ENCODE measurements at places on chromosomes 12 and 14. TPM values are rescaled to one million over a fixed set of nuclear protein-coding genes. Genes with fewer than 3 reads are reported as not detected.

SERPINA4 gene
- total RNA-seq, result not detected

GALNT8 gene
- total RNA-seq, result 1.4 TPM

GRIP1 gene
- total RNA-seq, result 2.4 TPM

MORN3 gene
- 8.5 TPM for total RNA-seq

KRT79 gene
- not detected for total RNA-seq

KRT3 gene
- not detected for total RNA-seq

RPGRIP1 gene
- not detected for total RNA-seq

GRCh38 chr14:57189070-57189469 is 79.6 kb downstream of the EXOC5 start:
- no peaks in the 10 kb centered on the region for H3K36me3 ChIP-seq
- H3K27ac ChIP-seq, result no peak overlapping the region
- H3K4me1 ChIP-seq, result no peaks in the 10 kb centered on the region
- no peak overlapping the region for H3K4me3 ChIP-seq
- DNase-seq, result no peak
- peaks cover 42% of the 10 kb centered on the region for H3K27me3 ChIP-seq

DNA sequence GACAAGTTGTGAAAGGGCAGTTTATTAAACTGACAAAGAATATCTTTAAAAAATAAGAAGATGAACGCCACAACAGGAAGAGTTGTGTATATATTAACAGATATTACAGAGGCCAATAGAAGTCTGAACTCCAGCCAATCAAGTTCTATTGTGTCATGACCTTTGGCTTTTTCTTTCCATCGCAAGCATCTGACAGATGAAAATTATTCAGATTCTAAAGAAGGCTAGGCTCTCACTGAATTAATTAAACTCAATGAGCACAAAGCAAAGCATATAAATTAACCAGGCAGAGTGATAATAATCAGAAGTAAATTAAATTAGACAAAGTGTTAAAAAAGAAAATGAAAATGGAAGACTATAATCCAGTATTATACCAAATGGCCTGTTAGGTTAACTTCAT is 62.0 kb upstream of the PYGL start:
- H3K27ac ChIP-seq, result no peak overlapping the region
- no peaks in the 10 kb centered on the region for H3K4me1 ChIP-seq
- no peak for DNase-seq
- H3K4me3 ChIP-seq, result no peak overlapping the region

DNA sequence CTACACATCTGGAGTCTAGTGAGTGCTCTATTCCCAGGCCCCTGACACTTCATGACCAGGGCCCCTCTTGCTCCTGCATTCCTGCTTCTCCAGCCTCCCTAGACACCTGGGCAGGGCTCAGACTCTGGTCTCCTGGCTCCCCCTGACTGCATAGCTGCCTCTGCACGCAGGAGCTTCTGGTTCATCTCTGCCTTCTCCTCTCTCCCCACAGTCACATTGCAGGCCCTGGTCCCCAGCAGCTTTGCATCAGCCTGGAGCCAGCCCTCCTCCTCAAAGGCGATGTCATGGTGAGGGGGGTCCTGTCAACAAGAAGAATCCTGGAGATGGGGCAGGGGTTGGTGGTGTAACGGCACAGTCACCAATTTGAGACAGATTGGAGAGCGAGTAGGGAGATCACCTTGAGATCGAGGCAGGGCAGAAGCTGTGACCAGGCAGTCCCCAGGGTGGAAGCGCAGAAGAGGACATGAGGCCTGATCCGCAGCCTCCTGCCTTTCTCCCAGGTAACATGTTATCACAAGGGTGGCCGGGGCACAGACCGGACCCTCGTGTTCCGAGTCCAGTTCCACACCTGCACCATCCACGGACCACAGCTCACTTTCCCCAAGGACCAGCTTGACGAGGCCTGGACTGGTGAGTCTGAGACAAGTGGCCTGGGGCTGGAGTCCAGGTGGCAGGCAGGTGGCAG is 8.1 kb downstream of the TNS2 start:
- H3K4me3 ChIP-seq, result no peak overlapping the region
- peaks cover 10% of the 10 kb centered on the region for H3K4me1 ChIP-seq
- H3K36me3 ChIP-seq, result no peaks in the 10 kb centered on the region
- H3K27me3 ChIP-seq, result no peaks in the 10 kb centered on the region
- DNase-seq, result no peak

- peaks cover 8% of the 10 kb centered on the region for H3K4me1 ChIP-seq
- H3K27ac ChIP-seq, result no peak overlapping the region
- H3K4me3 ChIP-seq, result no peak overlapping the region
- peaks cover 5% of the 10 kb centered on the region for H3K36me3 ChIP-seq
- peaks cover 16% of the 10 kb centered on the region for H3K27me3 ChIP-seq
Measured at GRCh38 chr12:7693793-7694192, 1.8 kb downstream of the GDF3 start.

DNA sequence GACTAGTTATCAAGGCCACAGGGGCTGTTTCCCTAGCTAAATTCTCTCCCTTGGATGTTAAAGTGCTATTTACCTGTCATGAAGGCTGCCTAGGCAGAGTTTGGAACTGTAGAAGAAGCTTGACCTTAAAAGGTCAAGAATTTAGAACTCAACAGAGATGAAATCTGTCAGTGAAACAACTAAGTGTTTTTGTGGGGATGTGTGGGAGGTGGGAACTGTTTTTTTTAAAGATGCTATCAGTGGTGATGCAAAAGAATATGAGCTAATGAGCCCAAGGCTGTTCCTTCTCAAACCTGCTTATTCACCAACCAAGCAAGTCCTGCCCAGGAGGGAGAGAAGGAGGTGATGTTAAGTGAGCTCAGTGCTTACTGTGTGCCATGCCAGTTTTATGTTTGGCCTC is 40.8 kb upstream of the POC1B start:
- no peak for DNase-seq
- no peak overlapping the region for H3K4me3 ChIP-seq
- peaks cover 3% of the 10 kb centered on the region for H3K36me3 ChIP-seq
- no peak overlapping the region for H3K27ac ChIP-seq
- no peaks in the 10 kb centered on the region for H3K4me1 ChIP-seq
- H3K27me3 ChIP-seq, result no peaks in the 10 kb centered on the region

DNA sequence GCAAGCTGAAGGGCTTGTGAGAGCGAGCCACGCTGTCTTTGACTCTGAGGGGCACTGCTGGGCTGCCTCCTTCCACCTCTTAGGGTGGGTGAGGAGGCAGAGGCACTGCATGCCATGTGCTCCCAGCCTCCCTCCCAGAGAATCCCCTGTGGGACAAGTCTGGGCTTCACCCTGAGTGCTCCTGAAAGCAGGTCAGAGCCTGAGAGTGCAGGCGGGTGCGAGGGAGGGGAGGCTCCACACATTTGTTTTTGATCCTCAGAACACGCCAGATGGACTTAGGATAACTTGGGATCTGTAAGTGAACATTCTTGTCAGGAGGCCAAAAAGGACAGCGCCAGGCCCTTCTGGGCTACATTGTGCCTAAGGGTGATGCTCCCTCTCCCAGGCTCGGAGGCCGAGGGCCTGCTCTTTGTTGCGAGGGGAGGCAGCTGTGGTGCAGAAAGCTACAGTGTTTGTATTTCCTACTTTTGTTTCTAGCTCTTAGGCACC is 155.4 kb downstream of the TMX1 start:
- DNase-seq, result no peak
- peaks cover 2% of the 10 kb centered on the region for H3K36me3 ChIP-seq
- no peak overlapping the region for H3K27ac ChIP-seq

DNA sequence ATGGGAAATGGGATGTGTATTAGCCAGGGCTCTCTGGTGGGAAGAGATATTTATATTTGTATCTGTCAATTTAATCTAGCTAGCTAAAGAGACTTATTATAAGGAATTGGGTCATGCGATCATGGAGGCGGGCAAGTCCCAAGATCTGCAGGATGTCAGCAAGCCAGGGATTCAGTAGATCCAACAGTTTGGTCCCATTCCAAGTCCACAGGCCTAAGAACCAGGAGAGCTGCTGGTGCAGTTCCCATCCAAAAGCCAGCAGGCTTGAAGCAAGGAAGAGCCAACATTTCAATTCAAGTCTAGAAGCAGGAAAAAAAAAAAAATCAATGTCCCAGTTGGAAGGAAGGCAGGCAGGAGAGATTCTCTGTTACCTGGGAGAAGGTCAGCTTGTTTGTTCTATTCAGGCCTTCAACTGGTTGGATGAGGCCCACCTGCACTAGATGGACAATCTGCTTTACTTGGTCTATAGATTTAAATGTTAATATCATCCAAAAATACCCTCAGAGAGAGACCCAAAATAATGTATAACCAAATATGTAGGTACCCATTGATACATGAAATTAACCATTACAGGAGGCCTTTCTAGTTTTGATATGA is 60.7 kb upstream of the BCAT1 start:
- no peaks in the 10 kb centered on the region for H3K36me3 ChIP-seq
- no peaks in the 10 kb centered on the region for H3K4me1 ChIP-seq
- peaks cover 1% of the 10 kb centered on the region for H3K27me3 ChIP-seq
- H3K27ac ChIP-seq, result no peak overlapping the region

DNA sequence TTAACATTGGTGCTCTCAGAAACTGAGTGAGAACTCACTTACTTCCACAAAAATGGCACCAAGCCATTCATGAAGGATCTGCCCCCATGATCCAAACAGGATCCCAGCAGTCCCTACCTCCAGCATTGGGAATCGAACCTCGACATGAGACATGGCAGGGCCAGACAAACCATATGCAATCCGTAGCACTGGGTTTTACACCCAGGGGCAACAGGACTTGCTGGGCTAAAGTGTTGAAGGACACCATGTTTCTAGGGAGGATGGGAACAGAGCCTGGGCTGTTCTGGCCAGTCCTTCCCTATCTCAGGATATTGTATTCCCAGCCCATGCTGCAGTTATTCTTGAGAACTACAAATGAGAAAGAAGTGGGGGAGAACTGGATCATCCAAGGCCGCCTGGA is 36.6 kb downstream of the SERPINA3 start:
- no peak for DNase-seq
- no peaks in the 10 kb centered on the region for H3K36me3 ChIP-seq
- H3K4me1 ChIP-seq, result no peaks in the 10 kb centered on the region
- no peak overlapping the region for H3K4me3 ChIP-seq
- peaks cover 6% of the 10 kb centered on the region for H3K27me3 ChIP-seq

DNA sequence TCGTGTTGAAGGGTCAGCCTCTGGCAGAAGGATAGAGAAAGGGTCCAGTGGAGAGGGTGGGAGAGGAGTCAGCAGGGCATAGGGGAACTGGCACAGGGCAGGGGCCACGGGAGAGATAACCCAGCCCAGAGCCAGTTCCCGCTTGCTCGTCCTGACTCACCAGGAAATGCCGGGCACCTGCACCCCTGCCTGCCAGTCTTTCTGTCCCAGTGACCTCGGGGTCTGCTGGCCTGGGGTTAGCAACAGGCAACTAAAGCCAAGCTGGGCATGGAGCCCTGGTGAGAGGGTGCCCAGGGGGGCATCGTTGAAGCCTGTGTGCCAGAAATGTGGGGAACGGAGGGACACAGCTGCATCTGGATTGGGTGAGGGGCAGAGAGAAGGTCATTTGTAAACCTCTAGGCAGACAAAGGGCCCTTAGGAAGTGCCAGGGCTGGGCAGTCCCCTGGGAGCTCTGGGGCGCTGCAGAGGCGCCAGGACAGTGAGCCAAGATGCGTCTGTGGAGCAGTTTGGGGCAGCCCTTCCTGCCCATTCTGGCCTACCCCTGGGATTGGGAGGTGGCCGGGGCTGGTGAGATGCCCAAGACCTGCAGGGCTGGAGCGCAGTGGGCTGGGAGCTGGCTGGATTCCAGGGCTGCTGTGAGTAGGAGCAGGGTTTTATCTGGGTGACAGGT is 5.5 kb downstream of the TNFAIP2 start:
- no peaks in the 10 kb centered on the region for H3K36me3 ChIP-seq
- no peak for DNase-seq
- H3K27me3 ChIP-seq, result peaks cover 34% of the 10 kb centered on the region
- no peak overlapping the region for H3K4me3 ChIP-seq

GRCh38 chr12:91913651-91914050 is 232.0 kb downstream of the BTG1 start:
- DNase-seq, result no peak
- H3K27me3 ChIP-seq, result no peaks in the 10 kb centered on the region
- H3K27ac ChIP-seq, result no peak overlapping the region
- peaks cover 3% of the 10 kb centered on the region for H3K4me1 ChIP-seq
- H3K36me3 ChIP-seq, result no peaks in the 10 kb centered on the region

DNA sequence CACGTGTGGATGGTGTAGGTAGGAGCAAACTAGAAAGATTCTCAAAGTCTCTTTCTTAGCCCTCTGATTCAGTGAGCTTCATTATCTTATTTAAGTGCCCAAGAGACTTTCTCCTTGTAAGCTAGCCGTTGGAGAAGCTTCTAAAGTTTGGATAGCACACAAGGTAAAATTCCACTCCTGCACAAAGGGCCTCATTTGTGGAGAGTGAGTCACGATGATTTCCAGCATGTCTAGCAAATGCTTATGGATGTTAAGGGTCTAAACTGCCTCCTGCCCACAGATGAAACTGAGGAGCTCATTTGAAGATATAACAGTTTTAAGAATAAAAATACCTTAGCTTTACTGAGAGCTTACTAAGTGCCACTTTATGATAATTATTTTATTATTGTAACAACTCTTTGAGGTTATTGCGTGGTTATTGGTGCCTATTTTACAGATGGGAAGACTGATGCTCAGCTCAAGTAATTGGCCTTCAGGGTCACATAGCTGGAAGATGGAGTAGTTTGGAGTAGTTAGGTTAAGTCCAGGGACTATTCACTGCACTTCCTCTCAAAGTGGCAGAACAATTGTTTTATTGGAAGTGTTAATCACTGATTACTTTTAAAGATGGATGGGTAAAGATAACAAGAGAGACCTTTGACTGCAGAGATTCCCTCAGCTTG is 78.7 kb upstream of the HIF1A start:
- no peaks in the 10 kb centered on the region for H3K27me3 ChIP-seq
- no peak overlapping the region for H3K4me3 ChIP-seq
- no peaks in the 10 kb centered on the region for H3K36me3 ChIP-seq
- H3K27ac ChIP-seq, result no peak overlapping the region
- DNase-seq, result no peak
- H3K4me1 ChIP-seq, result peaks cover 12% of the 10 kb centered on the region

Data from T-helper 17 cell (primary cell).